ENCODE measurements at places on chromosomes 2 and 18.

DNA sequence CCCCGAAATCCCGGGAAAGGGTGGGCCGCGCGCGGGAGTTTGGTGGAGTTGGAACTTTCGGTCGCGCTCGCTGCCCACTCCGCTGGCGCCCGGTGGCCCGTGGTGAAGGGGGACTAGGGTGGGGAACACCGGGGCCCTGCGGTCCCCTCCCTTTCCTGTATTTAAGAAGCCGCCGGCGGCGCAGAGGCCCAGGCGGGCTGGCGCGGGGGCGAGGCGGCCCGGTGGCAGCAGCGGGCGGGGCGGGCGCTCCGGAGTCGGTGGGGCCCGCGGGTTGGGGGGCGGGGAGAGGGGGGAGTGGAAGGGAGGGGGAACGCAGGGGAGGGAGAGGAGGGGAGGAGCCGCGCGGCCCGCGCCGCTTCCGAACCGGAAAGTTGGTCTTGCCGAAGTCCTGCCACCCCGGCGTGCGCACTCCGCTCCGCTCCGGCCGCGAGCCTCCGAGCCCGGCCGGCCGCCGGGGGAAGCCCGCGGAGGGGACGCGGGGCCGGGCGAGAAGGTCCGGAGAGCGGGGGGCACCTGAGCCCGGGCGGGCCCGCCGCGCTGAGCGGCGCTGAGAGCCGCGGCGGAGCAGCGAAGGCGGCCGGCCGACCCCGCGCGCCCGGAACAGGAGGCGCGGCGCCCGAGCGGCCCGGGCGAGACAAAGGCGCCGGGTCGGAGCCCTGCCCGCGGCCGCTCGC is 425 bp upstream of the SALL3 start:
- DNase-seq, result no peak

- DNase-seq, result no peak
Observed at GRCh38 chr2:78486565-78486964, 538.9 kb upstream of the REG3G start.

GRCh38 chr2:70748002-70748784 is 19.8 kb downstream of the ADD2 start:
- DNase-seq, result no peak

GRCh38 chr2:229765721-229766120 is 51.4 kb upstream of the DNER start:
- DNase-seq, result no peak

DNA sequence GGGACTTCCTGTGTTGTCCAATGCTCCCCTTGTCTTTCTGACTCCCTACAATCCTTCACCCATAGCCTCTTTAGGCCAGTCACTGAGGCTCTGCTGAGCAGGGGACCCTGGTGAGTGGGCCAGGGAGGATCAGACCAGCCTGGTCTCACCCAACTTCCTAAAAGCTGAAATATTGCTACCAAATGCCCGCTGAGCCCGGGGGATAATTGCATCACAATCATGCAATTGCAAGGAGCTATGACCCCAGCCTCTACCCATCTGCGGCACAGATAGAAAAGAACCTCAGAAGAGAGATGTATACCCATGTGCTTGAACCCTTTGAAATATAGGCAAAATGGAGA is 3.7 kb upstream of the SP100 start:
- no peak for DNase-seq

DNA sequence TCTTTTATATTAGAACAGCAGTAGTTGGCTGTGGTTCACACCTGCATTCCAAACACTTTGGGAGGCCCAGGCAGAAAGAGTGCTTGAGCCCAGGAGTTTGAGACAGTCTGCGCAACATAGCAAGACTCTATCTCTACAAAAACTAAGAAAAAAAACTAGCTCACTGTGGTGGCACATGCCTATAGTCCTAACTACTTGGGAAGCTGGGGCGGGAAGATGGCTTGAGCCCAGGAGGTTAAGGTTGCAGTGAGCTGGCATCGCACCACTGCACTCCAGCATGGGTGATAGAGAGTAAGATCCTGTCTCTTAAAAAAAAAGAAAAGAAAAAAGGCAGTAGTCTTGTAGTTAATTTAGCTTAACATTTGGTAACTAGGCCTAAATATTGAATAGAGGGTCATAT is 136.6 kb downstream of the AGPS start:
- DNase-seq, result no peak

GRCh38 chr18:75221397-75221796 is 10.8 kb downstream of the TSHZ1 start:
- no peak for DNase-seq

Data from NCI-H1048 (cell line).